Stimulated activated CD8-positive, alpha-beta memory T cell treated with anti-CD3 and anti-CD28 coated beads, Interleukin-7, amount 100 ng/mL, for 1 hour (primary cell): ENCODE measurements at places on chromosomes 1 and 21.

DNA sequence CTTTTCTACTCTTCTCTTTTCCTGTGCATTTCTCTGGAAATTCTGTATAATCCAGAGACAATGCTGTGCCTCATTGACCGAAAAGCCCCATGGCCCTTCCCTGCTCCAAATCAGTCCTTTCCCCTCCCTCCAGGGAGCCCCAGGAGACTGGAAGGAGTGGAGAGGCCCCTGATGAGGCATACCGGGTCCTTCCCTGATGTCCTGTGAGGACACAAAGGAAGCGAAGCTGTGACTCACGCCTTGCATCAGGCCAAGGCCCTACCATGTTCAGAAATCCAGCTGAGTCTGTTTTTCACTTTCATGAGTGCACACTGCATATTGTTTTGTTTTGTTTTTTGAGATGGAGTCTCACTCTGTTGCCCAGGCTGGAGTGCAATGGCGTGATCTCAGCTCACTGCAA is 38.7 kb upstream of the BECN2 start:
- DNase-seq = no peak

GRCh38 chr1:119688810-119689209 is 22.9 kb upstream of the PHGDH start:
- DNase-seq = no peak

DNA sequence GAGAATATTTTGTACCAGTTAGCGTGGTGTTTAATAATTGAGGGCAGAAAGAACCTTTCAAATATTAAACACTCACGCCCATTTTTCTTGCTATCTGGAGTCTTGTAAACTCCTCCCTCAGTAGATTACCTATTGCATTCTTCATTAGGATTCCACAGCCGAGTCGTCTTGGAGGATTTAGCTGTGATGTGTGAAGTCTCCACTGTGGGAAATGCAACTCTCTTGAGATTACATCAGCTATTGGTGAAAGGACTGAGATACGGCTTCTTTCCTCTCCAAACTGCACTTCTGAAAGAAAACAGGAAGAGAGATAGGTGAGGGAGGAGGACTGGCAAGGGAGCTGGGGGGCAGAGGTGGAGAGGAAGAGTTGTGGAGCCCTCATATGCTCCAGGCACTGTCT is 36.1 kb downstream of the ACTA1 start:
- DNase-seq = no peak

- no peak for DNase-seq
Observed at GRCh38 chr1:13823126-13823880, 123.3 kb downstream of the PRDM2 start.

DNA sequence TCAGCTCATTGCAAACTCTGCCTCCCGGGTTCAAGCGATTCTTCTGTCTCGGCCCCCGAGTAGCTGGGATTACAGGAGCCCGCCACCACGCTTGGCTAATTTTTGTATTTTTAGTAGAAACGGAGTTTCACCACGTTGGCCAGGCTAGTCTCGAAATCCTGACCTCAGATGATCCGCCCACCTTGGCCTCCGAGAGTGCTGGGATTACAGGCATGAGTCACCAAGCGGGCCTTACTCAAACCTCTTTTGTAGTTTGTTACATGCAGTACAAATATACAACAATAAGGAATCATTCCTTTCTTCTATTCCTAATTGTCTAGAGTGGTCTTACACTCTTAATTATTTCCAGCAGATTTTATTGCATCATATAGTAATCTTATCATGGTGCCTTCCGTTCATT is 16.6 kb downstream of the SPATA17 start:
- DNase-seq = no peak

DNA sequence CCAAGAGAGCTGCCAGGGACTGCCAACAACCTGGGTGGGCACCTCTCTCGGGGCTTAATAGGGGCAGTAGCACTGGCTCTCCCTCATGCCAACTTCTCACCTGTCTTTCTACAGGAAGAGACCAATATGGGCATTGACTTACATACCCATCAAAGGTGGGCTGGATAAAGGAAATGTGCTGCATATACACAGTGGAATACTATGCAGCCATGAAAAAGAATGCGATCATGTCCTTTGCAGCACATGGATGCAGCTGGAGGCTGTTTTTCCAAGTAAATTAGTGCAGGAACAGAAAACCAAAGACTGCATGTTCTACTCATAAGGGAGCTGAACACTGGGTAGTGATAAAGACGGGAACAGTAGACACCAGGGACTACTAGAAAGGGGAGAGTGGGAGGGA is 172.5 kb downstream of the URB2 start:
- no peak for DNase-seq

- no peak for DNase-seq
Observed at GRCh38 chr1:9112961-9113880, 15.7 kb downstream of the GPR157 start.

DNA sequence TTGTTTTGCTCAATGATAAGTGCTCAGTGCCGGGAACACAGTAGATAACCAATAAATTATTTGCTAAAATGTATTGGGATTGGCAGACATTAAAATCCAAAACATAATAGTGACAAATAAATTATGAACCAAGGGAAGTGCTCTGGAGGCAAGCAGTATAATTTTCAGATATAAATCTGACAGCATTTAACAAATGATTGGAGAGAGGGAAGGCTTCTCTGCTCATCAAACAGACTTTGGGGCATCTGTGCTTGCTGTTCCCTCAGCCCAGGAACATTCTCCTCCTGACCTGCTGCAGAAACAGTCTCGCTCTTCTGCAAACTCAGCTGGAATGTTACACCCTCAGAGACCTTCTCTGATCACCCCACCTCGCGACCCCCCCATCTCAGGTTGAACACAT is 2.2 kb downstream of the CD46 start:
- no peak for DNase-seq

- DNase-seq = no peak
Observed at GRCh38 chr21:30620522-30620921, at the start of gene KRTAP20-4. Gene KRTAP20-4 (plus strand): TSS chr21:30620627.

- DNase-seq = no peak
Observed at GRCh38 chr21:40143822-40144525, 276.7 kb downstream of the PCP4 start.

- no peak for DNase-seq
Observed at GRCh38 chr1:106266786-106267185, 789.7 kb upstream of the PRMT6 start.

DNA sequence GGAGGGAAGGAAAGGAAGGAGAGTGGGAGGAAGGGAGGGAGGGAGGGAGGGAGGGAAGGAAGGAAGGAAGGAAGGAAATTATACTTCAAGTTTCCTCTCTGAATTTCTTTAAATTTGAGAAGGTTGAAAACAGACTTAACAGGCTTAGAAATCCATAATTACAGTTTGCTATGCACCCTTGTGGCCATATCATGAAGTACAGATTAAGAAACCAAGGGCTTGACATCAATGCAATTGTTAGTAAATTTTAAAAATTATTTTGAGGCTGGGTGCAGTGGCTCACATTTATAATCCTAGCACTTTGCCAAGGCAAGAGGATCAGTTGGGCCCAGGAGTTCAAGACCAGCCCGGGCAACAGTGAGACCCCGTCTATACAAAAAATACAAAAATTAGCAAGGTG is 14.4 kb downstream of the ANP32E start:
- no peak for DNase-seq

- no peak for DNase-seq
Observed at GRCh38 chr21:27058673-27059605, 92.1 kb upstream of the ADAMTS5 start.

DNA sequence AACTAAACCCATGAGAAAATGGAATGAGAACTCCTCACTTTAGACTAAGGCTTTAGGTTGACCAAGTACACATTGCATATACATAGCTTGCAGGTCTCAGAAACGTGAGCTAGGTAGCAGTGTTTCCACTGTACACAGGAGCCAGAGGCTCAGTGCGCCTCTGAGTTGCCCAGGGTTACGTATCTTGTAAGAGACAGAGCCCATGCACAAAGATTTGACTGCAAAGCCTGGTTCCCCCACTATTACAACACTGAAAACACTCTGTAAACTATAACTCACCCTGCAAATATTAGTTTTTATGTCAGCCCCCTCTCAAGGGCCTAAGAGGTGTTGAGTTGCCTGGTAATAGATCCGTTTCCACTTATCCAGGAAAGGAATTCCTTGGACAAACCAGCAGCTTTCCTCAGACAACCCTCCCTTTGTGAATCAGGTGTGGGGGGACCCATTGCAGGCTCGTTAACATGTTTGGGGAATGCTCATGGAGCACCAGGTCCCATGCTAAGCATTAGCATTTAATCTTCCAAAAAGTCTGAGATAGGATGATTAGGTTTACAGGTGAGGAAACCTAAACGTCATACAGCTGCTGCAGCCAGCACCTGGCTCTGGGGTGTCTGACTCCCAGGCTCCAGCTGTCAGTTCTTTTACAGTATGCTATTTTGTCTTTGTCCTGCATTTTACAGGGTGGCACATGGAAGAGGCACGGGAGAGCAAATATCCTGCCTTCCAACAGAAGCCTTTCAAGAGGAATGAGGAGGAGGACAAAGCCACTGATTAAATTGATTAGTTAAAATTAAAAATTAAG is 25.7 kb downstream of the TENT5C start:
- DNase-seq = no peak
